Hematopoietic multipotent progenitor cell (in vitro differentiated cells): ENCODE measurements at places on chromosomes 3 and 15. TPM values are rescaled to one million over a fixed set of nuclear protein-coding genes. Genes with fewer than 3 reads are reported as not detected.

- DNase-seq: no peak
These were observed 103.9 kb downstream of the LRIG1 start for GRCh38 chr3:66396888-66397287.

GRCh38 chr15:99434506-99435112 lies 131.2 kb upstream of the MEF2A start:
- no peak for DNase-seq

DNA sequence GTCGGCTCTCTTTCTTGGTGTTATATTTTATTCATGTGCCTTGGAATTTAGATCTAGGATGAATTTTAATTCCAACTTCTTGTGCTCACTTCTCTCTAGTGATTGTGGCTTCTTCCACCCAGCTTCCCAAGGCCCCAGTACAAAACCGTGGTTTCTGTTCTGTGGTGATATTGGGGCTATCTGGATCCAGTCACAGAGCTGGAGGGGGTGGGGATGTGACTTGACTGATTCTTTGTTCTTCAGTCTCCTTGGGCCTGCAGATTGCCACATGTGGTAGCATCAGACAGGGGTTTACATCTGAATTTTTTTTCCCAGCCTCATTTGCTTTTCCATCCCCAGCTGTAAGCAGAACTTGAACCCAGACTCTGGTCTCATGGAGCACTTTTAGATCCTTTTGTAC lies 98.5 kb upstream of the ADAMTSL3 start:
- DNase-seq: no peak

GRCh38 chr15:92048739-92049138 lies 195.2 kb downstream of the SLCO3A1 start:
- DNase-seq: no peak

GRCh38 chr15:28914046-28914445 lies 28.3 kb downstream of the APBA2 start:
- no peak for DNase-seq

- no peak for DNase-seq
These were observed at the start of gene STT3B for GRCh38 chr3:31532587-31533168. Gene STT3B (plus strand): TSS chr3:31532925. CDS start chr3:31532999, 74 bp downstream.

Gene MUC20
- 4.6 TPM for total RNA-seq

Gene SOX2
- not detected for total RNA-seq
